ENCODE measurements at places on chromosomes 13 and 19.

DNA sequence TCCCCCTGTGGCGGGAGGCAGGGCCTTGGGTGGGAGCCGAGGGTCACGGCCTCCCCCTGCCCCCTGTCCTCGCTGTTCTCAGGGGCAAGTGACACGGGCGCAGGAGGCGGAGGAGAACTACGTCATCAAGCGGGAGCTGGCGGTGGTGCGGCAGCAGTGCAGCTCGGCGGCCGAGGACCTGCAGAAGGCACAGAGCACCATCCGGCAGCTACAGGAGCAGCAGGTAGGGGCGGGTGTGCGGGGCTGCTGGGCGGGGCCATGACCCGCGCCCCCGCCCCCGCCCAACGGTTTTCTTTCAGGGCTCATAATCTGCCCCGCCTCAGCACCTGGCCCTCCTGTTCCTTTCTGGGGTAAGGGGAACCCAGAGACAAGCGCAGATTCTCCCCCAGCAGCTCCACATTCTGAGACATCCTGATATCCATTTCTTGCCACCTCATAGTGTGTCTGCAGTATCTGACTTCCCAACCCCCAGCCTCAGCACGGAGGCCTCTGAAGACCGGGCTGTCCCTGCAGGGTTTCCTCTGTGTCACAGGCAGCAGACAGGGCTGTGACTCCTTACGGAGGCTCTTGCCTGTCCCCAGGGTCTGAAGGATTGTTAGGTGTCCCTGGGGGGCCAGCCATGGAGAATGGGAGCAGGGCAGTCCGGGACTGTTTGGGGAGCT lies 15.9 kb downstream of the PRR36 start:
- DNase-seq, result peak; percentile 11

- DNase-seq, result no peak
Measured at GRCh38 chr19:4897146-4897545, 5.5 kb downstream of the ARRDC5 start.

DNA sequence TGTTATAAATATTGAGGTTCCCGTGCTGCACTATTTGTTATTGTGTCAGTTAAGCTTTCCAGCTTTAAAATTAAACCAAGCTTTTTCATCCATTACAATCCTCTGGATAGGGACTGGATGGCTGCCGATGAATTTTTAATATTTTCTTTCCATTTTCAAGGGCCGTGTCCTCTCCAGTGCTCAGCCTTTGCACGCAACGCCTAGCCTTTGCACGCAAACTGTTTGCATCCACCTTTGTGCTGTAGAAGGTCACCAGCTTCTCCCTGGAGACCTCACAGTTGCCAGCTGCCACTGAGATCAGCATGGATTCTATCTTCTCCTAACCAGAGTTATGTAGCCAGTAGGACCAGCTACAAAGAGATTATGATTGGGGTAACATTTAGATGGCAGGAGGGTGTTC lies 240.5 kb downstream of the SLC7A1 start:
- DNase-seq, result no peak

DNA sequence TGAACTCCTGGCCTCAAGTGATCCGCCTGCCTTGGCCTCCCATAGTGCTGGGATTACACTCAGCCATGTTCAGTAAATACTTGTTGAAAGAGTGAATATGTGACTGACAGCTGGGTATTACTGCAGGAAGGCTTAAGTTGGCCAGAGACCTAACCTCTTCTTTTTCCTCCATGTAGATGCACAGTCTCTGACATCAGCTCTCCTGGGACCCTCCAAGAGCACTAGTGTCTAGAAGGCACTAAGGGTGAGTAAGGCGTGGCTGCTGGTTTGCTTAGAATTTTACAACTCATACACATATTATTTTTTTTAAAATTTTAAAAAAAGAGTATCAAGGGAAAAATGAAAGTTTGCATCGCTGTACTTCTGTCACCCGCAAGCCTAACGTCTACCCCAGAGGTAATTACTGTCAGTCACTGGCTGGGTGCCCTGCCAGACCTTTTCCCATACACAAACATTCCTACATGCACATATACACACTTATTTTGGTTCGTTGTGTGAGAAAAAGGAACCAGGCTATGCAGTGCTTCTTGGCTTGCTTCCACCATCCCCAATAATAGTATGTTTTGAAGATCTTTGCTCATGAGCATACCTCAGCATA lies 122.0 kb downstream of the SIPA1L3 start:
- DNase-seq, result no peak

DNA sequence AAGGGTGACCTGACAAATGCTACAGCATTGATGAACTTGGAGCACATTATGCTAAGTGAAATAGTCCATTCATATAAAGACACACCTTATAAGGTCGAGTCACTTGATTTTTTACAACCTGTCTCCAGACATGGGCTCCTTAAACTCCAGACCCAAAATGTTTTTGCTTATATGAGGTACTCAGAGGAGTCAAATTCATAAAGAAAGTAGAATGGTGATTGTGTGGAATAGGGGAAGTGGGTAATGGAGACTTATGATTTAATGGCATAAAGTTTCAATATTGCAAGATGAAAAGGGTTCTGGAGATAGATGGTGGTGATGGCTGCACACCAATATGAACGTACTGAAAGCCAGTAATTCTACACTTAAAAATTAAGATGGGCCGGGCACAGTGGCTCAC lies 59.3 kb downstream of the ZNF627 start:
- no peak for DNase-seq

DNA sequence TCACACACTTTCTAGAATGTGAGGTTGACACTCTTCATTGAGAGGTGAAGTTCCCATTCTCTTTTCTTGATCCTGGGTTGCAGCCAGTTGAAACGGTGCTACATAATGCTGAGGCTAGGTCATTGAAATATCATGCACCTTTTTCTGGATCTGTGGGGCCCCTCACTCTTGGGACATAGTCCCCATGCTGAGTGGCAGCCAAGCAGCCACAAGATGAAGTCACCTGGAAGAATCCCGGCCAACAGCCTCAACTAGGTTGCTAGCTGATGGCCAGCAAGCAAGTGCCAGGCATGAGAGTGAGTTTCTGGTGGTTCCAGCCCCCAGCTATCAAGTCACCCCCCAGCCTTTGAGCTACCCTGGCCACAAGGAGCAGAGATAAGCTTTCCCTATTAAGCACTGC lies 148.5 kb upstream of the TSHZ3 start:
- no peak for DNase-seq

GRCh38 chr13:42056583-42056982 lies 8.1 kb downstream of the DGKH start:
- no peak for DNase-seq

DNA sequence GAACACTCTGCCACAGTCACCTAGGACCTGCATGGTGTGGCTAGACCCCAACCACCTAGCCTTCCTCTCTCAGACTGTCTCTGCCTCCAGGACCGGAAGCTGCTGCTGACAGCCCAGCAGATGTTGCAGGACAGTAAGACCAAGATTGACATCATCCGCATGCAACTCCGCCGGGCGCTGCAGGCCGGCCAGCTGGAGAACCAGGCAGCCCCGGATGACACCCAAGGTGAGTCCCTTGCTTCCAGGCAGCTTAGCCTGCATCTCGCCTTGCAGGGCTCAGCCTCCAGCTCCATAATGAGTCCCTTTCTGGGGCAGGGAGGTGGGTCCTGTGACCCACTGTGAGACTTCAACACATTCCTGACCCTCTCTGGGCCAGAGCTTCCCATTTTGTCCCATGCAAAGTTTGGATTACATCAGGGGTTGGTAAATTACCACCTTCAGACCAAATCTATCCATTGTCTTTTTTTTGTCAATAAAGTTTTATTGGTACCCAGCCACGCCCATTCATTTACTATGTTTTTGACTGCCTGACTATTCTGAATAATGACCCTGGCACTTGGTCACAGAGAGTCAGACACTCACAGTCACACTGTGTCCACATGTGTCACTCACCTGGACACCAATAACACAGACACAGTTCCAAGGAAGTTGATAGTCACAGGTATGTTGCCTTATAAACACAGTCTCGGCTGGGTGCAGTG lies 13.4 kb downstream of the PKN1 start:
- no peak for DNase-seq

DNA sequence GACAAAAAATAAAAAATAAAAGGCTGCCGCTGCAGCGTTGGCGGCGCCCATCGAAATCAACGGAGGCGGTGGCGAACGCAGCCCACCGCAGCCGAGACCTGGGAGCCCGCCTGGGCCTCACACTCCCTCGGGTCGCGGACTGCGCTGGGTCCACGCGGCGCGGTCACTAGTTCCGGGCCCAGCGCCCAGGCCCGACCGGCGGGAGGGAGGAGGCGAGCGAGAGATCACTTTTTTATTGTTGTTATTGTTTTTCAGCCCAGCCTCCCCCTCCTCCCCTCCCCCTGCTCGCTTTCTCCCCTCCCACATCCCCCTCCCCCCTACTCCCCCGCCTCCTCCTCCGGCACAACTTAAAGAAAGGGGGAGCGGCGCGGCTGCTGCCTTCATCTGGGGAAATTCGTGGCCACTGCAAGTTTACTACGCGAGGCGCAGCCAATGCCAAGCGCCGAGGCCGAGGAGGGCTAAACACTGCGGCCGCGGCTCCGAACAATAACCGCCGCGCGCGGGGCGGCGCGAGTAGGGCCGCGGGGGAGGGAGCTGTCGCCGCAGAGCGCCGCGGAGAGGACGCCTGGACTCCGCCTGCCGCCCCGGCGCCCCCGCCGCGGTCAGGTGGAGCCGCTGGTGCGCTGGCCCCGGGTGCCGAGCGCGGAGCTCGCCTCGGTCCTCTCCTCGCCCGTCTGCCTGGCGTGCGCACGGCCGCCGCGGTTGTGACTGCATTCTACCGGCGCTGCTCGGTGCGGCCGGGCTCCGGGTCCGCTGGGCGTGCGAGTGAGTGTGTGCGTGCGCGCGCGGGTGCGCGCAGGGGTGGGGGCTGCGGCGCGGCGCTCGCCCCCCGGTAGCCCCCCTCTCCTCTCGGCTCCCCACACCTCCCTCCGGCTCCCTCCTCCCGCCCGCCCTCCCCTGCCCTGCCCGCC lies 505 bp upstream of the ZIC2 start:
- no peak for DNase-seq

DNA sequence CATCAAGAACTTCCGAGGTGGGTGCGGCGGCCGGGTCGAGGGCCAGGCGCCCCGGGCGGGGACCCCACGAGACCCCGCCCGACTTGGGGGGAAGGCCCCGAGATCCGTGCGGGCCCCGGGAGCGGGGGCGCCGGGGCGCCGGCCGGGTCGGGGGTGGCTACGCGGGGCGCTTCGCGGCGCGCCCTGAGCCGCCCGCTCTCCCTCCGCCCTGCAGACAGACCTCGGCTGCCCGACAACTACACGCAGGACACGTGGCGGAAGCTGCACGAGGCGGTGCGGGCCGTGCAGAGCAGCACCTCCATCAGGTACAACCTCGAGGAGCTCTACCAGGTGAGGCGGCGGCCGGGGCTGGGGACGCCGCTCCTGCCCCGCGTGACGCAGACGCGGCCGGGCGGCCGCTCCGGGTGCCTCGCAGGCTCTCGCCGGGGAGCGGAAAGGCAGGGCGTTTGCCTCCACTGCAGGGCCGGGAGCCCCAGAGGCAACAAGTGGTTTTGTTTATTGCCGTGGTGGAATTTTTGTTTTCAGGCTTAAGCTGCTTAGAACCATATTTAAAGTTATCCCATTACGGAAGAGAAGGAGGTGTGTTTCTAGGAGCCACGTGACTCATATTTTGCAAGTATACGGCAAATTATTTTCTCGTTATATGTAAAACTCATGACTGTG lies 477 bp downstream of the CUL4A start:
- DNase-seq, result peak; percentile 78

DNA sequence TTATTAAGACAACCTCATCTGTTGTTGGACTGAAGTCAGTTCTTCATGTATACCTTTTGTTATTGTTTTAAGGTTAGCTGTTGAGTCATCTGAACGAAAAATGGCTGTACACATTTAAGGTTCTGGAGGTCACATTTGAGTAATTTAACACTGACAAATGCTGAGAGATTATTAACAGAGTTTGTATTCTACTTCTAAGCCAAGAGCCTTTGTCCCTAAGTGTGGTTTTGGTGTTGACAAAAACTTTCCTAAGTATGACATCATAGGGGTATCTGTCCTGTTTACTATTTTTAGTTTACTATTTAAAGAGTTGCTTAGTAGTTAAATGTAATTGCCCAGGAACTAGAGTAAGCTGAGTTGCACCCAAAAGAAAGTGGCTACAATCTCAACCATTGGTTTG lies 71.9 kb downstream of the CDK8 start:
- no peak for DNase-seq

- DNase-seq, result peak; percentile 5
Measured at GRCh38 chr19:40279761-40280607, 5.2 kb downstream of the AKT2 start.

GRCh38 chr19:13054626-13055212 lies 47.9 kb downstream of the LYL1 start:
- no peak for DNase-seq

- DNase-seq, result peak; percentile 58
Measured at GRCh38 chr19:45790942-45791341, 1.7 kb downstream of the DMWD start.

DNA sequence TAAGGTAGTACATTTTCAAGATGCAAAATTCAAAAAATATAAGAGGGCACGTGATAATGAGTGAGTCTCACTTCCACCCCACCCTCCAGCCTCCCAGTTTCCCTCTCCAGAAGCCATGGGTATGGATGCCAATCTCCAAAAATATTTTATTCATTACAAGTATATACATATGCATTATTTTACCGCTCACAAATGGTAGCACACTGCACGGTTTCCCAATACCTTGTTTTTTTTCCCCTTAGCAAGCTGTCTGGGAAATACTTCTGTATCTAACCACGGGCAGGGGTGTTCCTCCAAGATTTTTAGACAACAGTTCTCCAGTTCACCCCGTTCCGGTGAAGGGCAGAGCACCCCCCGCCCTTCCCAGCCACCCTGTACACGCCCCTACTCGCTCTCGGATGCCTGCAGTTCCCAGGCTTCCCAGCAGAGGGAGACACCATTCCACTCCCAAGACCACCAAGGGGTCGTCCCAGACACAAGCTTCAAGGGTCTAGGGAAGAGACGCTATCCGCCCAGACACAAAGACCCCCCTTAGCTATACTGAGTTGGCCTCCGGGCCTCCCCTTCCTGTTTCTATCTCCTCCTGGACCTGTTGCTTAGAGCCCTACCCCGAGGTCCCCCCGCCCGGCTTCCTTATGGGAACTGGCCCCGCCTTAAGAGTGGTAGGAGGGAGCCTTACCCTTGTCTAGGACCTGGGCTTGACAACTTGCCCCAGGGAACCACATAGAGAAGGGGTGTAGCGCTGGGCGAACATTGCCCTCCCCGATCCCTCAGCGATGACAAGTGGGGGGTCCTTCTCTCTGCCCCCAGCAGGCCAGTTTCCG lies 1.1 kb upstream of the FXYD3 start:
- peak; percentile 57 for DNase-seq

GRCh38 chr13:75843991-75844390 lies 207.9 kb downstream of the LMO7 start:
- no peak for DNase-seq

GRCh38 chr19:40588110-40588854 lies 11.6 kb downstream of the SHKBP1 start:
- DNase-seq, result no peak

DNA sequence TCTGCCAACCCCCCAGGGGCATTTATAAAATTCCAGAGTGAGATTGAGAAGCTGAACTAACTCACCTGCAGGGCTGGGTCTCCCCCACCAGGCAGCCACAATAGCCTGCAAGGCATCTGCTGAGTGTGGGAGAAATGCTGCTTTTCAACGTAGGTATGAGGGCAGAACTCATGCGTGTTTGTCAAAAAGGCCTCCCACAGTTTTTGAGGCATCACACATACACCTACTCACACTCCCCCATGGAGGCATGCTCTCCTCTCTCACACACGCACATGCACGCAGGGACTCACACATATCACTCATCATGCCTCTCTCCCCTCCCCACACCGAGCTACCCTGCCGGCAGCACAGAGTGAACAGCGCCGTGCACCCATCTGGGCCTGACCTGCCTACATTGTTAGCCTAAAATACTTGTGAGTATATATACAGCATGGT lies 390.5 kb downstream of the FGF9 start:
- DNase-seq, result peak; percentile 39
